ENCODE measurements at places on chromosomes 1 and 21.
A peak's percentile ranks its signal among the peaks of the same experiment; 100 is the strongest.

DNA sequence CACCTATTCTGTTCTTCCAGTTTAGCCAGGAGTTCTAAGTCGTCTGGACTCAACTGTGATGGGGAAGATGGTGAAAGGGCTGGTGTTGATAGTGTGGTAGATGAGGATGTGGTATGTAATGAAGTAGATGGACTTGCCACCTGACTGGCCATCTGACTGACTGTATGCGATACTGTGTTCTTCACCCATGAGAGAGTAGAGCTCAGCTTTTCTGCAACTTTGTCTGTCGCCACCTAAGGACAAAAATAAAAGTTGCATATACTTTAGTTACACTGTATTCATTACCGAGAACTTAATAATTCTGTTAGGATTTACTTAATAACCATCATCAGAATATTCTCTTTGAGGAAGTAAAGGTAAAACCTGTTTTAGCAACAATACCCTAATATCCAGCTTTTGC lies 48.5 kb downstream of the EVI5 start:
- DNase-seq = no peak

- no peak for DNase-seq
Measured at GRCh38 chr1:3350506-3351261, 103.8 kb upstream of the ARHGEF16 start.

DNA sequence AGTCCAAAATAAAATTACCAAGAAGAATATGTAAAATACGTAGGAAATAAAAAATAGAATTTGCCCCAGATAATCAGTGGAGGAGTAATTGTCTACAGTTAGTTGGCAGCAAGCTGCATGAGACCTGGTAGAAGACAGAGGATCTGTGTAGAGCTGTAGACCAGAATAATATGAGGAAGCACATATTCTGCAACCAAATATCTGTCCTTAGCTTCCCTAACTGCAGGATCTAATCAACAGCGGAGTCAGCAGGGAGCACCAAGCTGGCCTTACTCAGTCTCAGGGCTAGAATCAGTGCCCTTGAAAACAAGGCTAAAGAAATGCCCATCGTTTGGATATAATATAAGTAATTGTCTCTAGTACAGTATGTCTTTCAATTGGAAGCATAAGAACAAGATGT lies 6.1 kb upstream of the GCSAML start:
- no peak for DNase-seq

DNA sequence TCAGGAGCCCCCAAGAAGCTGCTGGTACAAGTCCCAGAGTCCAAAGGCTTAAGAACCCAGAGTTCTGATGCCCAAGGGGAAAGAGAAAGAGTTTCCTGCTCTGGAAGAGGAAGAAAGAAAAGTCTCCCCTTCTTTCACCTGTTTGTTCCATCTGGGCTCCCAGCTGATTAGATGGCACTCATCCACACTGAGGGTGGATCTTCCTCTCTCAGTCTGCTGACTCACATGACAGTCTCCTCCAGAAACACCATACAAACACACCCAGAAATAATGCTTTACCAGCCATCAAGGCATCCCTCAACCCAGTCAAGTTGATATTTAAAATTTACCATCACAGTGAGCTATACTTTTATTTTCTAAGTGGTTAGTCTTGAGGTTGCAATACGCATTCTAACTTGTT lies 257.9 kb downstream of the PAPPA2 start:
- DNase-seq = no peak

- no peak for DNase-seq
Measured at GRCh38 chr1:186050360-186050759, 316.2 kb downstream of the HMCN1 start.

DNA sequence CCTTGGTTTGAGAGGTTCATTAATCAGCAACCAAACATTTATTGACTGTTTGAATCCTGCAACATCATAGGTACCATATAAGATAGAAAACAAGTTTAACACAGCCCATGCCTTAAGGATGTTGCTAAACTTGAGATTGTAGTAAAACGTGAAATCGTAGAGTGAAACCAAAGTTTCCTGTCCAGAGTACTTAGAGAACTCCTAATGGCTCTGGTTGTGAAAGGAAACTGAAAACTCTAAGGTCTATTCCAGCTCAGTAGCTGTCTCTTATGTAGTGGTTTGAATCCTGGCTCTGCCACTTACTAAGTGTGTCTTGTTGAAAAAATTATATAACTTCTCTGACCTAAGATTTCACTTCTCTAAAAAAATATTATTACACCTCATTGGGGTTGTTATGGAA lies 310.9 kb downstream of the NTNG1 start:
- DNase-seq = no peak

GRCh38 chr1:56639211-56639610 lies 5.9 kb upstream of the PRKAA2 start:
- DNase-seq = peak; percentile 43

GRCh38 chr1:22174446-22175220 lies 31.7 kb upstream of the WNT4 start:
- DNase-seq = no peak

DNA sequence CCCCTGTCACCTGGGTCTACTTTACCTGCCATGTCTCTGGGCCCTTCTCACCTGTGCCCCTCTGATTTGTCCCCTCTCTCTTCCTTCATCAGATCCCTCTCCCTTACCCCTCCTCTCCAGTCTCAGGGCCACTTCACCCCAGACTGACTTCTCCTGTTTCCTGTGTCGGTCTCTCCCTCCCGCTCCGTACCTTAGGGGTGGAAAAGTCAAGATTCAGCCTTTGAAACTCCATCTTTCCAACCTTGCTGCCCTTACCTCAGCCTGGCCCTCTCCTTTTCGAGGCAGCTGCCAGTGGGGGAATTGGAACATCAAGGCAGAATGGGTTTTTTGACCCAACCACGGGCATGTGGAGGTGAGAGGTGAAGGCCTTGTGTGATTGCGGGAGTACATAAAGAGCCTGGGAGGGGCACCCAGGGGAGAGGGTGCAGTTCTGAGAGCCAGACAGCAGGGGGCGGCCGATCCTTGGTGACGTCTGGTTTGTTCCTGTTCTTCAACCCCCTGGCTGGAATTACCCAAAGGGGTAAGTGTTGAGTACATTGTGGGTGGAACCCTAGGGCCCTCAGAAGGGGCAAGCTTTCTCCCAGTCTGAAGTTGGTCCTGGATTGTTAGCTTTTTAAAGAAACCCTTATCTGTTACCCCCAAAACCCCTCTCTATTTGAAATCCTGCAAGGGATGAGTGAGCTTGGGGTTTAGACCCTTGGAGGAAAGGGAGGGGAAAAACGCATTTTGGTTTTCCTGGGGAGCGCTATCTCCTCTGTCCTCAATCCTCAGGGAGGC lies 12.3 kb upstream of the DMBX1 start:
- peak; percentile 15 for DNase-seq

- no peak for DNase-seq
Measured at GRCh38 chr1:25167269-25168192, 64.8 kb downstream of the SYF2 start.

- no peak for DNase-seq
Measured at GRCh38 chr1:218925777-218926176, 247.9 kb upstream of the LYPLAL1 start.

DNA sequence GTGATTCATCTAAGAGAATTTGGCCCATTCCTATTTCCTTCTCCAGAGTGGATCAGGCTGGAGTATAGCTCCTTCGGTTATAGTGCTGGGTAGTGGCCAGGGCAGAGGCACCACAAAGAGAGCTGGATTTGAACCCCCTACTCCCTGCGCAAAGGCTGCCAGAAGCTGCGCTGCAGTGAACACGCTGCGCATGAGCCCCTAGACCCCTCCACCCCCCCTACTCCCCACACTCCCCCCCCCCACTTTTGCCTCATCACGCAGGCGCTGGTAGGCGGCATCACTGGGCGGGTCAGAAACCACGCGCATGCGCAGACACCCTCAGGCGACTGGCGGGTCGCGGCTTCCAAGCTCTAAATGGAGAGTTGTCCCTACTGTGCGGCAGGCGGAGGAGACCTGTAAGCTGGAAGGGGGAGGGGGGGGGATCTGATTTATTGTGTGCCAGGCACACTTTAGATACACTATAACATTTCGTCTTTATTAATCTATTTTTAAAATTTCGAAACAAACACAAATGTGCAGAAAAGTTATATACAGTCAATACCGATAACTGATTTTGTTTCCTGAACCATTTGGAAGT lies 38.7 kb upstream of the HMGN1 start:
- peak; percentile 31 for DNase-seq

GRCh38 chr1:3183813-3184212 lies 114.8 kb downstream of the PRDM16 start:
- DNase-seq = no peak

DNA sequence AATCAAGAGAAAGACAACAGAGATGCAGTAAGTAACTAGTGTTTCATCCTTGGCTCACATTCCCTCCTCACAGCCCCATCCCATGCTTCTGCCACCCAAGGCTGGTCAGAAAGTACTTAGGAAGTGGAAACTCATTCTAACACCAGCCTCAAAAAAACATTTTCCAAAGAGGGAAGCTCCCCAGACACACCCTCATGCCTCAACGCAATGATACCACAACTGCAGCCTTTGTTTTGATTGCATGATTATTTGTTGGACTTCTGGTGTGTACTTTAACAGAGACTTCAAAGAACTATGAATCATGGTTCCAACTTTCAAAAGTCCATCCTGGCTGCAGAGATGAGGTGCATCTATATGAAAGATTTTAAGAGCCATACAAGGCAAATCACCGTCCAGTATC lies 45.2 kb upstream of the KCNA3 start:
- DNase-seq = no peak

DNA sequence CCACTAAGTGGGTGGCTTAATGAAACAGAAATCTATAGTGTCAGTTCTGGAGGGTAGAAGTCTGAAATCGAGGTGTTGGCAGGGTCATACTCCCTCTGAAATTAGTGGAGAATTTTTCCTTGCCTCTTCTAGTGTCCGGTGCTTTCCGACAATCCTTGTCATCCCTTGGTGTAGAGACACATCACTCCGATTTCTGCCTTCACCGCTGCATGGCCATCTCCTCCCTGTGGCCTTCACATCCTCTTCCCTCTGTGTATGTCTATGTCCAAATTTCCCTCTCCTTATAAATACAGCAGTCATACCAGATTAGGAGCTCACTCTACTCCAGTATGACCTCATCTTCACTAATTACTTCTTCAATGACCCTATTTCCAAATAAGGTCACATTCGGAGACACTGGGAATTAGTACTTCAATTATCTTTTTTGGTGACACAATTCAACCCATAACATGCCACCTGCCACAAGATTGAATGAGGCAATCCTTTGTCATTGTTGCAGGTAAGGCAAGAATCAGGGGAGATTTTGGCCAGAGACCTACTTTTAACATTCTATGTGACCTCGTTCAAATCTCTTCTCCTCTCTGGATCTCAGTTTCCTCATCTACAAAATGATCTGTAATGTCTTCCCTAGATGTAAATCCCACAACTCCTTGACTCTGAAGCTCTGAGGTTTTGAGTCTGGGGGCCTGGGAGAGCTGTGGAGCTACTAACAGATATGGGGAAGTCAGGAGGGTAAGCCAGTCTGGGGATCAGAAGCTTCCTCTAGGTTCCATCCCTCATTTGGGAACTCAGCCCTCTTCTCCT lies 16.1 kb downstream of the NAV1 start:
- DNase-seq = no peak

Data from NCI-H2081 treated with DMSO at 0.1 percent for 48 hours (cell line).